Testis (tissue), 5 donors: ENCODE measurements at places on chromosomes 1 and 21.
A peak's percentile ranks its signal among the peaks of the same experiment; 100 is the strongest.

GRCh38 chr1:67144696-67145095, 9.9 kb upstream of the C1orf141 start:
- DNase-seq: no peak

DNA sequence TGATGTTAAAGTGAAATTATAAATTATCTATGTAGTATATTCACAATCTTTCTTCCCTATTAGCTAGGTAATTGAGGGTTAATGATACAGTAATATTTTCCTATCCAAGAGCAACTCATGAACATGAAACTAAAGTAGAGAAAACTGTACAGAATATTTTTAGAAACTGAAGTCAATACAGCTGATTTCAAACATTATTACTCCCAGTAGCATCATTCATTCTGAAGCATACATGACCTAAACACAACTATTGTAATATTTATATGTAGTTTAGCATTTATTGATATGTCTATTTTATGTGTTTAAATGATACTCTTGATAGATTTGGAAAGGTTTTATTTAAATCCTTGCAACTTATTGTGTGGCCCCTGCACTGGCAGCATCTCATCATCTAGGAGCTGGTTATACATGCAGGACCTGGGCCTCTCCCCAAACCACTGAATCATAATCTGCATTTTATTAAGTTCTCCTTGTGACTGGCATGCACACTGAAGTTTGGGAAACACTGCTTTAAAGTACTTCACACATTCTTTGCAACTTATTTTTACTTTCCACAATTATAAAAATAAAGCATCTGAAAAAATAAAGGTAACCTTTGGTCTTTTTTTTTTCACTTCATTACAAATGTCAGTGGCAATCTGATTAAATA, 199.9 kb downstream of the LRRC40 start:
- DNase-seq: no peak

GRCh38 chr1:46477153-46477929, 12.3 kb upstream of the DMBX1 start:
- DNase-seq: peak; percentile 85

DNA sequence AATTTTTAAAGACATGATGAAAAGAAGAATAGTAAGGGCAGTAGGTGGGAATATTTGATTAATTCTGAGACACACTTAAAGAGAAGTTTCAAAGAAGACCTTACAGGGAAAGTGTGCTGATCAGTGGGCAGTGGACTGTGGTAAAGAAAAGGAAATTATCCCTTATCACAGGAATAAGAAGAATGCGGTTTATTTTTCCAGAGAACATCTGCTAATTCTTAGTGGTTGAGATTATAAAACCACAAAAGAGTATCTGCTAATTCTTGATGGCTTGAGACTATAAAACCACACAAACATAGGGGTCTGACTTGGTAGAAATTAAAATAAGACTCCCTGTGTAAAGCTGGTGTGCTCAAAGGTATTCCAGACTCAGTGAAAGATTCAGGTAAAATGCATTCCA, 60.0 kb upstream of the KCTD3 start:
- no peak for DNase-seq

GRCh38 chr1:180155182-180155682, 563 bp downstream of the QSOX1 start:
- DNase-seq: peak; percentile 33

DNA sequence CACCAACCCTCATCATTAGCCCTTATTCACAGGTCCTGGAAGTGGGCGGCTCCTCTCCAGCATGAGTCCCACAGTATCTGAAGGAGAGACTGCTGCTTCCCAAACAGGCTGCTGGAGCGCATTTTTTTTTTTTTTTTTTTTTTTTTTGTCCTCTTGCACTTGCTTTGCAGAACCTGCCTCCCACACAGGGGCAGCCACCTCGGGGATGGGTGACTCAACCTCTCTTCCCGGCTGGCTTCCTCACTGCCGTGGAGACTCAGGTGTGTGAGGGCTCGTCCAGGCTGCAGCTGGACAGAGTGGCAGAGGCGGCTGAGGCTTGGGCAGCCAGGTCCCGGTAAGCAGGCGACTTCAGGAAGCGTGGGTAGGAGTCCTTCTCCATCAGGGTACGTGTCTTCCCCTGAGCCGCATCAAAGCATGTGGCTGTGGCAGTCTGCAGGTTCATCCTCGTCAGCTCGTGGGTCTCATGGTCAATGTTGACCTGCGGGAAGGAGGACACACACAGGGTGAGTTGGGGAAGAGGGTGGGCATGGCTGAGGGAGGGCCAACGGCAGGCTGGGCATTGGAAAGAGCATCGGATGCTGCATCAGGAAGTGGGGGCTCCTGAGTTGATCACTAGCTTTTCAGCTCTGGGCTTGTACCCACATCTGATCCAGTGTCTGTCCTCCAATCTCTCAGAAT, 4.0 kb downstream of the RGS16 start:
- no peak for DNase-seq

GRCh38 chr1:229298887-229299503, 28.1 kb downstream of the RAB4A start:
- DNase-seq: no peak

DNA sequence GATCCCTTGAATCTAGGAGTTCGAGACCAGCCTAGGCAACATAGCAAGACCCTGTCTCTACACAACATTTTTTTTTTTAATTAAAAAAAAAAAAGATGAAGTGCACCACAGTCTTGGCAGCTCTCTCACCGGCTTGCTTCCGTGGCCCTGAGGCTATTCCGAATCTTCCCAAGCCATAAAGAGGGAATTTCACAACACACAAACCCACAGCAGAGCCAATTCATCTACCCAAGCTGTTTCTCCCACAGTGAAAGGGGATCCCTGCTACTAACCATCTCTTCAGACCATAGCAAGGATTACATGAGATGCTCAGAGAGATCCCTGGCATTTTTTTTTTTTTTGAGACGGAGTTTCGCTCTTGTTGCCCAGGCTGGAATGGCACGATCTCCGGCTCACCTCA, 8.3 kb upstream of the CHD5 start:
- DNase-seq: no peak

GRCh38 chr1:55117941-55118340, 78.6 kb downstream of the PCSK9 start:
- DNase-seq: no peak

DNA sequence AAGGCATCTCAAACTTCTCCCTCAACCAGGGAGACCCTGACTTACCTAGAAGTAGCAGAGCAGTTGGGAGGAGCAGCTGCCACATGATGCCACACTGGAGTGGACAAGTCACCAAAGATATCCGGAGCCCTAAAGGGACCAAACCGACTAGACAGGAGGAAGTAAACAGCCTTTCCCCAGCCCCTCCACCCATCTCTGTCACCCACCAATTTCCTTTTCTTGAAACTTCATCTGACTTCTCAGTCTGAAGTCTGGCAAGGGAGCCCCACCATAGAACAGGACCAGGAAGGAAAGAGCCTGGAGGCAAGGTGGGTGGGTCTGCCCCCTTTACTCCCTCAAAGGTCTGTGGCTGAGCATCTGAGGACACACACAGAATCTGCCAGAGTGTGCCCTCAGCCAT, at the start of gene FCGR3A:
Gene FCGR3A (minus strand): TSS at position 167 of the 400 bp plus-strand sequence. CDS start 82 bp downstream, at position 85.
- DNase-seq: no peak

- DNase-seq: no peak
Measured at GRCh38 chr1:43144237-43144636, 27.9 kb downstream of the EBNA1BP2 start.

GRCh38 chr1:228664399-228664914, 70.8 kb upstream of the RHOU start:
- DNase-seq: peak; percentile 92
